Mucosa of descending colon (tissue), 3 donors: ENCODE measurements at places on chromosomes 1 and 21. TPM values are rescaled to one million over a fixed set of nuclear protein-coding genes. Genes with fewer than 3 reads are reported as not detected.
A peak's percentile ranks its signal among the peaks of the same experiment; 100 is the strongest.

The IFNLR1 gene
- 18.8 TPM for total RNA-seq

The LEFTY2 gene
- total RNA-seq, result 0.77 TPM

The ERG gene
- total RNA-seq, result 4.3 TPM

The RORC gene
- total RNA-seq, result 29.5 TPM

The SPRR2B gene
- not detected for total RNA-seq

DNA sequence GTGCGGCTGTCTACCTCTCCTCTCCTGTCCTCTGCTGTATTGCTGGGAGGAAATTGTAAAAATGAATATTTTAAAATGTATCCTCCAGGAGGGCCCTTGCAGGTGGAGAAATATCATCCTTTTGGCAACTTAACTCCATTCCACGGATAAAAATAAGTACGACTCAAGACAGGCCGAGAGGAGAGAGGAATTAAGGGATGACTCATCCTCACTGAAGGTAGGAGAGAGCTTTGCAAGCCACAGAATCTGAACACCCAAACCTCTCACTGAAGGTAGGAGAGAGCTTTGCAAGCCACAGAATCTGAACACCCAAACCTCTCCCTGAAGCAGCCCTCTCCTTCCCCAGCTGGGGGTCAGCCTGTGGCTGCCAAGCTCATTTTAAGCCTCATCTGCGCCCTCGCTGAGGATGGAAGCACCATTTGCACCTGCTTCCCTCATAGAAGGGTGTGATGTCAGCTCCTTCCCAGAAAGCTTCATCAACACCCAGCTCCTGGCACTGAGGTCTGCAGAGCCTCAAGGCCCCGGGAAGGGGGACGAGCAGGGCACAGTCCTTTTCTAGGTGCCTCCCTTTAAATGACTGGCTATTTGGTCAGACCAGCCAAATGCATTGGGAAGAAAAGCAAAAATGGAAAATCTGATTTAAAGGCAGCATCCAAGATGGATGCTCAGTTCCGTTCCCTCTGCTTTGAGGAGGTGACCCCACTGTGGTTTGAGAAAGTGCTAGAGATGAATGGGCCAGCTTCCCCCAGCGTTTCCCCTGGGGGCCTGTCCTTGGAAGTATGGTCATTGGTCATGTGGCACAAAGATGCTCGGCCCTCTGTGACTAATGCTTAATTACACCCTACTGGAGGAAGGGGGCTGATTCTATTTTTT is 12.9 kb upstream of the SELENON start:
- DNase-seq, result no peak

DNA sequence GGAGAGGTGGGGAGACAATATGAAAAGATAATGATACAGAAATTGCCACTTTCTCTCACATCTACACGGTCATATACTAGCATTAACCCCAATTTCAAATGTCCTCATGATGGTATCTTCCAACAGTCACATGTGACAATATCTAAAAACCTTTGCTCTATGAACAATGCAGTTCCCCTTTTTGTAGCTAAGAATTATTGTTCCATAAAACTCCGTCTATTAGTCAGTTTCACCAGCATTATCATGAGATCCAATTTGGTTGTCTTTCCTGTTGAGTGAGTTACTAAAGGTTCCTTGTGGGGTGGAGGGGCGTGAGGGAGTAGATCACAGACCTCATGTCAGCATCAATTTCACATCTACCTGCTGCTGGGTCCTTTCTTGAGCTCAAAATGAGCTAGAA is 1.7 kb downstream of the TIAM1 start:
- DNase-seq, result no peak

GRCh38 chr1:208207388-208208131 is 36.6 kb downstream of the PLXNA2 start:
- DNase-seq, result no peak

DNA sequence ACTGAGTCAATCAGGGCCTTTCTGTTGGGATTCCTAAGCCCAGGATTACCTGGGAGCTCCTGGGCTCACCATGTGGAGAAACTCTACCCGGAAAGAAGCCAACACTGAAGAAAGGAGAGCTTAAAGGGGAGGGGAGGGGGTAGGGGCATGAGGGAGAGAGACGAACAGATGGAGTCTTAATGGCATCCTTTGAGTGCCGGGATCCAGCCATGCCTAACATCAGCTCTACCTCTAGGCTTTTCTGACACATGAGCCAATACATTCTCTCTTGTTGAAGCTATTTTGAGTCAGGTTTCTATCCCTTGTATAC is 75.0 kb downstream of the NPHP4 start:
- no peak for DNase-seq

- DNase-seq, result no peak
These were observed 258.7 kb downstream of the AGBL4 start for GRCh38 chr1:49765034-49765433.

DNA sequence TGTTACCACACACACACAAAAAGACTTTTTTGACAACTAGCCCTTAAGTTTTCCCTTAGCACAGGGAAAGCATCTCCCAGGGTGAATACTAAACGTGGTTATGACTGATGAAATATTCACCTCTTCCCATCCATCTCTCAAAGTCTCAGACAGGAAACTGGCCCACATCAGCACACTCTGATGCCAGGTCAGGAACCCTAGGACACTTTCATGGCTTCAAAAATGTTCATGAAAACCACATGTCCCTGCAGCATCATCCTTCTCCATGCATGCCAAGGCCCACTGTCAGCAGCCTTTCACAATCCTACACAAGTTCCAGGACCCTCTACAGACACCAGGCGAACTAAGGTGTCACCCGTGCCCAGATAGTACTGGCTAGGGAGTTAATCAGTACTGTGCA is 68.7 kb downstream of the DNTTIP2 start:
- no peak for DNase-seq

DNA sequence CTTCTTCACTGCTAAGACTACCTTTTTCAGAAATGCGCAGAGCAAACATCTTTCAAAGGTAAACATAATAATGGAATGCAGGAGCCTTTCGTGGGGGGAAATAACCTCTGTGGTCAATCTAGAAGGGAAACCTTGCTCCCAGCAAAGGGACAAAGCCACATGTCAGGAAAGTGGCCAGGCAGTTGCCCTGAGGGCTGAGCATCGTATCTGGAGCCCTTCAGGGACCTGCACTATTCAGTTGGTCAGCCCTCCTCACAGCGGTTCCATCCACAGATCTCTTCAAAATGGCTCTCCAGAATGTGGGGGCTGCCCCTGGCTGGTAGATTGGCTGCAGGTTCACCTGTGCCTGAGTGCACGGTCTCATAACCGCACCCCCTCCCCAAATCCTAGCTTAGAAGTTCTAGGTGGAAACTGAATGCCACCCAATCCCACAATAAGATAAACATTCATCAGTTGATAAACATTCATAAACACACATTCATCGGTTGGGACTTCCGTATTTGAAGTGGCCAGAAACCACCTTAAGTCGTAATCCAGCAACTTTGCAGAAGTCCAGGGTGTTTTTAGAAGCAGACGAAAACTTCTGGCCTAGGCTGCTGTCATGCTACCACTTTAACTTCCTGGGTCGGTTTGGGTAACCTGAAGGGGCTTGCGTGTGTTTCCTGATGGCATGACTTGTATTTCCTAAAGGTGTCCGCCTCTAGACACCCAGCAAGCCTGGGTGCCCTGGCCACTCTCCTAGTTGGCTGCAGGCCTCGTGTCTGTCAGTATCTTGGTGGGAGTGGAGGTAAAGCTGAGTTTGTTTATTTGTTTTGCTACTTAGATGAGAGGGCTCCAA is 50.5 kb downstream of the RASSF5 start:
- no peak for DNase-seq

GRCh38 chr1:159867664-159868026 is 5.2 kb upstream of the VSIG8 start:
- peak; percentile 86 for DNase-seq

DNA sequence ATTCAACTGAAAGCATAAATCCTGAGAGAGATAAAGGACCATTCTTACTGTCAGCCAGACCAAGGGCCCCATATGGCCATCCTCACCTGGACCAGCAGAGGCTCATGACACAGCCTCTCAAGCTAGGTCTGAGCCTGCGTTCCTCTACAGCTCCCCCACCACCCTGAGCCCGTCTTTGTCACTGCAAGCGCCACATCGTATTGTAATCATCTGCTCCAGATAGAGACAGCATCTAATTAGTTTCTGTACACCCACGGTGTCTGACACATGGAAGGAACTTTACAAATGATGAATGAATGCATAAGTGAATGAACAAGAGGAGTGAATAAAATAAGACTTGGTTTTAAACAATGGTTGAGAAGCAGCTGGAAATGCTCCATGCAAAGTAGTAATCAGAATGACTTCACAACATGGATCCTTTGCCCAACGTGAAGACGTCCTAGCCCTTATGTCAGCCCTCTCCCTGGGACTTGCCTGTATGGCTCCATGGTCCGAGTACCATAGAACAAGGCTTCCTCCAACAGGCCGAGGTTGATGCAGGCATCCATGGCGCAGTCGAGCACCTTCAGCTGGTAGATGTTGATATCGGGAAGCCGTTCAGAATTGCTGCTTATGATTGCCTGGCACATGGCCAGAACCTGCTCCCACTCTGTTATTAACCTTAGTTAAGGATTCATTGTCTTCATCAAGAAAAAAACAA is 648.9 kb downstream of the SMYD3 start:
- DNase-seq, result no peak

DNA sequence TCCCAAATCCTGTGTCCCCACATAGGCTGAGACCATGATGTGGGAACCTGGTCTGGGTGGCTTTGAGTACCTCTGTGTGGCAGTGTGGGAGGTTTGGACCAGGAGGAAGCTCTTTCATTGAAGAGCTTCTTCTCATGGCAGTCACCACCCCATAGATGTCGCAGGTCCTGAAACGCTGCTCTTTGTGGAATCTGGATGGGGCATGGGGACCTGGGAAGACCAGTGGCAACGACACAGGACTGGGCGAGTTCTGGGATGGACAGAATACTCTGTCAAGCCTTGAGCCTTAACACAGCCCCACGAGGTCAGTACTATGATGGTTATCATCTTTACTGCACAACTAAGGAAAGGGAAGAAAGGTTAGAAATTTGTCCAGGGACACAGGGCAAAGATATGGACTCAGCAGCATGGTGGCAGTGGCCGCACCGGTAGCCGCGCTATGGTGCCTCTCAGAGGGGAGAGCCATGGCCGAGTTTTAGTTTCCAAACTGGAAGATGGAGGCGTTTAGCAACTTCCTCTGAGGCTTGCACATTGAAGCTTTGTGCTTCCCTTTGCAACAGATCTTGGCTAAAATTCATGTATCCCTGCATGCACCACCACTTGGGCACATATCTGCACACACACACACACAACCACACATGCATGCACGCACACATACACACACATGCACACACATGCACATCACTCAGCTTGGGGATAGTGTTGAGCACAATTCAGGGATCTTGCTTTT is 117.7 kb upstream of the C1orf174 start:
- DNase-seq, result no peak

- DNase-seq, result no peak
These were observed 24.6 kb downstream of the IER5 start for GRCh38 chr1:181113059-181113641.

GRCh38 chr1:156616463-156616862 is 2.8 kb upstream of the HAPLN2 start:
- DNase-seq, result no peak

- DNase-seq, result no peak
These were observed 65.6 kb upstream of the ETS2 start for GRCh38 chr21:38740090-38740489.

- DNase-seq, result no peak
These were observed 184.5 kb downstream of the CAMTA1 start for GRCh38 chr1:6969762-6970161.

DNA sequence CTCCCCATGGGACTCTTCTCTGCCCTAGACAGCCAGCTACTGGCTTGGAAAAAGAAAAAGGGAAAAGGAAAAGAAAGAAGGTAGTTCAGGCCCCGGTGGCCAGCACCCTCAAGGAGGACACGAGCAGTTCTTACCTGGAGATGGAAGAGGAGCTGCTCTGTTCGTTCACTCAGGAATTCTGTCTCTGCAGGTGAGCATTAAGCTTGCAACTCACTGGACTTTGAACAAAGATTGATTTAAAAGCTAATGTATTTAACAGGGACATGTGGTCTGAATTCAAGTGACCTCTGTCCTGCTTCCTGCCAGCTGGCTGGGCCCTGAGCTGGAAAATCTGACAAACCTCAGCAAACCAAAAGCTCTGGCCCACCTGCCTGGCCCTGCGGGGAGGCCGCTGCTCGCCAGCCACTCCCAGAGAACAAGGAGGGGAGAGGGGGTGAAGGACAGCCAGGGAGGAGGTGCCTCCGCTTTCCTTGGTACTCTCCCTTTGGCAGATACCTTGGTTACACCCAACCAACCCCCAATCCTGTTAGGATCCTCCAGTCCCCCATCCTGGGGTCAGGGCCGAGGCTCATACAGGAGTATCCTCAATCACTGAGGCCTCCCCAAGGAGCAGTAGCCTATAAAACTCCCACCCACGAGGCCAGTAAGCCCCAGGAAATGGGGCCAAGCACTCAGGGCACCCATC is at the start of gene PDZK1:
PDZK1 (minus strand) TSS at position 186 of the 685 bp plus-strand sequence. CDS start 19,347 bp downstream, outside the sequence.
- DNase-seq, result peak; percentile 10

GRCh38 chr1:116986421-116987255 is 14.9 kb upstream of the CD101 start:
- DNase-seq, result no peak

- no peak for DNase-seq
These were observed 14.1 kb upstream of the DPT start for GRCh38 chr1:168742994-168743650.

DNA sequence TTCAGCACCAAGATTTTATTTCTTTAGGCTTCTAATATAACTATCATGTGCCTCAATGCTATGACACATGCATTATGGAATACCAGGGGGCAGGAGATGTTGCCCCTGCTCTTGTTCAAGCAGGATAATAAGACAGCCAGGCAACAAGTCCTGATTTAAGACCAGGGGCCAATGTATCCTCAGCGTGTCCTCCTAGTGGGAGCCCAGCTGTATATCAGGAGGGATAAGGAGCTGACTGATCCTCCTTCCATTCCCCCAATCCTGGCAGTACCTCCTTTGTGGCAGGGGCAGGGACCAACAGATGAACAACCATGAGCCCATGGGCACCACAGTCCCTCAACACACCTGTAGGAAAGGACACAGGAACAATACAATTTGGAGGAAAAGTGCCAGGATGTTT is 29.3 kb downstream of the SORT1 start:
- no peak for DNase-seq
